T-helper 1 cell (primary cell): ENCODE measurements at places on chromosomes 4 and X.

GRCh38 chr4:144954230-144954629 is 143.8 kb downstream of the ANAPC10 start:
- DNase-seq = no peak

- DNase-seq = no peak
Measured at GRCh38 chr4:159429693-159430035, 326.8 kb downstream of the RAPGEF2 start.

DNA sequence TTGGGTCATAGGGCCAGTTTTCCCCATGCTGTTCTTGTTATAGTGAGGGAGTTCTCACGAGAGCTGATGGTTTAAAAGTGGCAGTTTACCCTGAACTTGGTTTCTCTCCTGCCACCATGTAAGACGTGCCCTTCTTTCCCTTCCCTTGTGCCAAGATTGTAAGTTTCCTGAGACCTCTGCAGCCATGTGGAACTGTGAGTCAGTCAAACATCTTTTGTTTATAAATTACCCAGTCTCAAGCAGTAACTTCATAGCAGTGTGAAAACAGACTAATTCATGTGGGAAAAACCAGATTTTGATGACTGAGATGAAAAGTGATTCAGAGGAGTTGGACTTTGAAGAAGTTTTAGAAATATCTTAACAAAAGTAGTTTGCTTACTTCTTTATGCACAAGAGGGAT is 101.4 kb downstream of the ARHGAP10 start:
- DNase-seq = no peak

GRCh38 chrX:4239650-4240540 is 526.4 kb upstream of the PRKX start:
- DNase-seq = no peak

DNA sequence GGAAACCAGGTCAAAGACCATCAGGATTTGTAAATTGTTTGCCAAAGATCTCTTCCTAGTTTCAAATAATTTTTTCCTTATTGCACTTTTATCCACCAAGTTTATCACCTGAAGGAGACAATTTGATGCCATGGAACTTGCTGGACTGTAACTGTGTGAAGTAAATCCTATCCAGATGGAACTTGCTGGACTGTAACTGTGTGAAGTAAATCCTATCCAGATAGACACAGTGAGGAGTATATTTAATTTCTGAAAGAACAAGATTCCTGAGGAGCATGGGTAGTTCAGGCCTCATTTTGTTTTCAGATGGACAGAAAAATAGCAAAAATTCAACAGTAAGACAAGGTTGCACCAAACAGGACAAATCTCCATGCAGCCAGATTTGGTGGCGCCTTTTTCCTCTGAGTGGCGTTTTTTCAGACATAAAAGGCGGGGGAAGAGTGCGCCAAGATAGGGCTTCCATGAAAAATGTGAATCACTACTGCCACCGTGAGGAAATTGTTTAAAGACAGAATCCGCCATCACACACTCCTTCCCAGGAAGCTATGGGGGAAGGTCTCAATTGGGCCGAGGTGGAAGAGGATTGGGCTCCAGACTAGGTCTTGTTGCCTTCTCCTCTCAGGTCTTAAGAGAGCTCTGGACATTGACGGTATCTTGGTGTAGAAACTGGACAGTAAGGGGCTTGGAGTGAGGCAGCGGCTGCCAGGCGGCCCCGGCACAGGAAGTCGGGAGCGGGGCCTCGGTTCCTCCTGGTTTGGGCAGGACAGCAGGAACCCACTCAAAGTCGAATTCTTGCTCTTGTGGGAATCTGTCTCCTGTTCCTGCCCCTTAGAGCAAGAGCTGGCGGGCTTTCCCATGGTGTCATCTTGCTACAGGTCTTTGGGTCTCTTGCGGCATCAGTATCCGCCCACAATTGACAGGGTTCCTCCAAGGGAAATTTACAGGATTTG is 234.7 kb downstream of the OR13H1 start:
- DNase-seq = peak; percentile 85

GRCh38 chrX:10512258-10512657 is 108.1 kb downstream of the MID1 start:
- DNase-seq = no peak

DNA sequence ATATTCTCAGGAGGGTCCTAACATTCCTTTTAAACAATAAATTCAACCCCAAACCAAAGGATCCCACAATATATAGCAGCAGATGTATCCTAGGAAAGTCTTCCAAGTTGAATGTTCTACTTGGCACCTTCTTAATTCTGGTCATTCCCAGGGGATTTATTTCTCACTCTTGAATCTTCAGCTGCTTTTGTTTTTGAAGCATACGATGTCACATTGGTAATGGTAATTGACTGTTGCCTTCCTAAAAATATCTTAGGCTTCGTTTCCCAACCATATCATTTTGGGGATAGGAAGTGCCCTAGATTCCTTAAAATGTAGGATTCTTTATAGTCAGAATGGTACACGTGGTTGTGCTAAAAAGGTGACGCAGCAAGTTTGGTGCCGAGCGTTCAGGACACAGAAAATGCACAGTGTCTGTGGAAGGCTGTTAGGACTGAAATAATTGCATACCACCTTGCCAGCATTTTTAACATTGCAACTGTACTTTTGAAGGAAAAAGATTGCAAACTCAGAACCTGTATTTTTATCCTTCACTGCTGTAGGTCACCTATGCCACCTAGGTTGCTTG is 8.1 kb downstream of the SNX25 start:
- no peak for DNase-seq

DNA sequence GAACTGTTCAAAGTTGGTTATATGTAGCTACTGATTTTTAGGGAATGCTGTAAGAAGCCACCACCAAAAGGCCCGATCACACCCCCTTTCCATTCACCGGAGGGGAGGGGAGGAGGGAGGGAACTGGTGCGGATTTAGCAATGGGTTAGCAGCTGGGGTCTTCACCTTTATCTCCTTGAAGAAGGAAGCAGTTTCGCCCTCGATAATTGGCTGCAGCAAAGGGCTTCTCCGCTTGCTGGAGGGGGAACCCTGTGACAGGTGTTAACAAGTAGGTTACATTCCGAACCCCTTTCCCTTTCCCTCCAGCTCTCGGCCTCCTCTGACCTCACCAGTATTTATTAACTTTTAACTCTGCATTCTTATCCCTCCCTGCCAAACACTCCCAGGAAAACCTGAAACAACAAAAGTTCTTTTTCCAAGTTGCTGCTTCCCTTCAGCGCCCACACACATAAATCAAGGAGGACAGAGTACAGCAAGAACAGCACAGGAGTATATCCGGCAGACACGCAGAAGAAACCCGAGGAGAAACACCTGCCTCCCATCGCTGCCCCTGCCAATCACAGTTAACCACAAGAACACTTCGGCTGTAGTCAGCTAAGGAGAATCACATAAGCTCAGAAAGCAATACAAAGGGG is 39.8 kb upstream of the NAP1L5 start:
- no peak for DNase-seq

DNA sequence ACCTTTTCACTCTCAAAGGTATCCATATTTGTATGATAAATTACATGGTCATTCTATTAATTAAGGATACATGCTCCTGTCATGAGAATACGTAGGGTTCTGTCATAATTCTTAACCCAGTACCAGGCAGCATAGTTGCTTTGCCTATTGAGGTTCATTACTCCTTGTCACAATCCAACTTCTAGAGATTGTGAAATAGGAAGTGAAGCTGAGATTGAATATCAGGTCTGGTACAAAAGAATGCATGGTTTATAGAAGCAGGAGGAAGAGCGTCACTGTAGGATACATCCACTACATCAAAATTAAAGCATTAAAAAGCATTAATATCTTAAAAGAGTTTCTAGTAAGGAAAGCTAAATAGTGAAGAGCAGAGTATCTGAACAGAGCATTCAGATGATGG is 647.0 kb downstream of the IQCM start:
- no peak for DNase-seq

DNA sequence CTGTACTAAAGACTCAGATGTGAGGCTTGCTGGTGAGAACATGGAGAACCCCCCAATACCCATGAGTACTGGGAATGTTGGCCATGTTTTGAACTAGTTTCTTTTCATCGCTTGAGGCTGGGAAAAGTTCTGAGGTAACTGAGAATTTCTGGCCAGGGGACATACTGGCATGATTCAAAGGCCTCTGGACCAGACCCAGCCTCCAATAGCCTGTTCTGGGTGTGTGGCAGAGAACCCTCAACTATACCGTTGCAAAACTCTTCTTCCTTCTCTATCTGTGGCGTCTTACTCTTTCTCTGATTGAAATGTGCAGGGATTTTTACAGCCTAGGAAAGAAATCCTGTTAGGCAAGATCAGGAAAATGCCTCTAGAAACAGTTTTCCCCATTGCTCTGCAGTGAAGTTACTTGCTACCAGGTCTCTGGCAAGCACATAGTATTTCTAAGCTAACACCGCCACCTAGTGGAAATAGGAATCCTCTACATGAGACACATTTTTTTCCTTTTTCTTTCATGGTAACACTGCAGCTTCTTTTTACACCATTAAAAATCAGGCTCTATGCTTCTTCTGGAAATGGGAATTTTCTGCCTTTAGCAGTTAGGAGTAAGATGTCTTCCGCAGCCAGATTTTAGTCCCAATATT is 170.7 kb upstream of the ZCCHC13 start:
- peak; percentile 54 for DNase-seq

DNA sequence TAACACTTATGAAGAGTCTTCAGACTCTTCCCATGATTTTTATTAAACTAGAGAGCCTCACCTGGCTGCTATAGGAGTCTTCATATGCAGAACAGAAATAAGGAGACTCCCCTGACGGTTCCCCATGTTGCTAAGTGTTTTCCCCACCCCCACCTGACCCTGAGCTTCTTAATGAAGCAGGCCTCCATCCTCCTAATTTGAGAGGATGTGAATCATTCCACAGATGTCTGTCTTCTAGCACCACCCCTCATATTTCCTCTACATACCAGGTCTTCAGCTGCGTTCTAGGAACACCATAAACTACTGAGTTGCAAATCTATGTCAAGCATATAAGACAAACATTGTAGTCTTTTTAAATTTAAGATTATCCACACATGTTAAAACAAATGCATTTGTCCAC is 36.9 kb downstream of the RP2 start:
- no peak for DNase-seq

- DNase-seq = no peak
Measured at GRCh38 chr4:76341063-76341462, 34.5 kb downstream of the STBD1 start.

DNA sequence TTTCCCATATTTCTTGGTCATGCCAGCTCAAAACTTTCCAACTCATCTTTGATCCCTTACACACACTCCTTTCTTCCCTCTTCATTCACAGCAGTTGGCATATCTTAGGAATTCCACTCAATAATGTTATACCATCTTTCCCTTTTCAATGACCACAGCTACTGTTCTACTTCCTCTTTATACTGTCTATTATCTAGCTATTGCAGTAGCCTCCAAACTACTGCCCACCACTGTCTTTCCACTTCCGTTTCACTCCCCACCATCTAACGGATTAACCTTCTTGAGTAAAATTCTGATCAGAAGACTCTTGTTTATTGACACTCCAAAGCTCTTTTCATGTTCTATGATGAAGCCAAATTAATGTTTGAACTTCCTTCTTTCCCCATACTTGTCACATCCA is 55.8 kb downstream of the ADAMTS3 start:
- no peak for DNase-seq

DNA sequence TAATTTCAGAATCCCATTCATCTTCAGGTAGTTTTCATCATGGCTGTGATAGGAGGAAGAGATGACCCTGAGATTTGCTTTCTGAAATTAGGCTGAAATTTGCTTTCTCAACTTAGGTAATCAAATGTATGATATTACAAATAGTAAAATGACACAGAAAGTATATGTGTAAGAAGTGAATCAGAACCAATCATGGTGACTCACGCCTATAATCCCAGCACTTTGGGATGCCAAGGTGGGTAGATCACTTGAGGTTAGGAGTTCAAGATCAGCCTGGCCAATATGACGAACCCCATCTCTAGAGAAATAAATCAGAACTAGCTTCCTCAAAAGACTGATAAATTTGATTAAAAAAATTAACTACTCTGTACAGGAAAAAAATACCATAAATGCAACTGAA is 555.4 kb downstream of the STPG2 start:
- DNase-seq = no peak

DNA sequence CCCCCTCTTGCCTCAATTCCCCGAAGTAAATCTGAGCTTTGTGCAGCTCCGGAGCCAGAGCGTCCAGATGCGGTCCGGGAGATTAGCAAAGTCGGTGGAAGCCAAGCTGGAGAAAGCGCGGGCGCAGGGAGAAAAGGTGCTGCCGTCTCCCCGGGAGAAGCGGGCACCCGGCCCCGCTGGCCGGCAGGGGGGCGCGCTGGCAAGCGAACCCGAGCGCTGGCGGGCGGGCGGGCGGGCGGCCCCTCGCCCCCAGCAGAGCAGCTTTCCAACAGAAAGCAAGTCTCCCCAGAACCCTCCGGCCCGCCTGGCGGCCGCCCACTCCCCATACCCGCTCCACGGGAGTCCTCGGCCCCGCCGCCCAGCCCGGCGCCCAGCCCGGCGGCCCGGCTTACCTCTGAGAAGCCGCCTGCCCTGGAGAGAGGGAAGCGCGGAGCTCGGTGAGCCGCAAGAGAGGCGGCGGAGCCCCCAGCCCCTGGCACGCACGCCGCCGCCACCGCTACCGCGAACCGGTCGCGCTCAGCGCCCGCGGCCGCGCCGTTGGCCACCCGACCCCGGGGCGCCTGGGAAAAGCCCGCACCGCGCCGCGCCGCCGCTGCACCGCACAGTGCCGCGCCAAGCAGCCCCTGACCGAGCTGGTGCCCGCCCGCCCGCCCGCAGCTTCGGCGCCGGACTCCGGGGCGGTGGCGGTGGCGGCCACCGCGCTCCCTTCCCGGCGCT is 529 bp upstream of the CITED1 start:
- no peak for DNase-seq

GRCh38 chrX:32170481-32170880 is 1040.9 kb downstream of the DMD start:
- no peak for DNase-seq

GRCh38 chrX:107773206-107773605 is 2.4 kb downstream of the TSC22D3 start:
- no peak for DNase-seq

DNA sequence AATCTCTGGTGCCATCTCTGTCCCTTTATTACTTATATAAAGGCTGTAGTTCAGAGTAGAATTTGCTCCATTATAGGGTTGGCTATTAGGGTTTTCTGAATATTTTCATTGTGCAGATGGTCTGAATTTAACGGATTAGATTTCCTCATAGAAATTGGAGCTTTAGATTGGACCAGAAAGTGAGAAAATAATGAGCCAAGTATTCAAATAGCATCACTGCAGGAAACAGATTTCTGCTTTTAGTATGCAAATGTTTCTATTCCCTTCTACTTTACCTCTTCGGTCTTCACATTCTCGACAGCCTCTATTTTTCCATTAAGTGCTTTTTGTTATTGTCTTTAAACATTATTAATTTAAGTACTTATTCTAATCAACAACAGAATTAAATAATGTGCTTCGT is 55.4 kb downstream of the TRIM2 start:
- DNase-seq = no peak

GRCh38 chr4:10688846-10689245 is 4.3 kb upstream of the CLNK start:
- DNase-seq = no peak

- no peak for DNase-seq
Measured at GRCh38 chrX:71565474-71566041, 12.7 kb upstream of the GCNA start.

GRCh38 chr4:95898226-95898625 is 58.3 kb downstream of the PDHA2 start:
- no peak for DNase-seq
